Stimulated activated CD8-positive, alpha-beta memory T cell treated with anti-CD3 and anti-CD28 coated beads, Interleukin-7, amount 100 ng/mL, for 1 hour (primary cell): ENCODE measurements at places on chromosomes 5 and 9.

GRCh38 chr5:40397091-40397490, 282.6 kb upstream of the PTGER4 start:
- DNase-seq: no peak

DNA sequence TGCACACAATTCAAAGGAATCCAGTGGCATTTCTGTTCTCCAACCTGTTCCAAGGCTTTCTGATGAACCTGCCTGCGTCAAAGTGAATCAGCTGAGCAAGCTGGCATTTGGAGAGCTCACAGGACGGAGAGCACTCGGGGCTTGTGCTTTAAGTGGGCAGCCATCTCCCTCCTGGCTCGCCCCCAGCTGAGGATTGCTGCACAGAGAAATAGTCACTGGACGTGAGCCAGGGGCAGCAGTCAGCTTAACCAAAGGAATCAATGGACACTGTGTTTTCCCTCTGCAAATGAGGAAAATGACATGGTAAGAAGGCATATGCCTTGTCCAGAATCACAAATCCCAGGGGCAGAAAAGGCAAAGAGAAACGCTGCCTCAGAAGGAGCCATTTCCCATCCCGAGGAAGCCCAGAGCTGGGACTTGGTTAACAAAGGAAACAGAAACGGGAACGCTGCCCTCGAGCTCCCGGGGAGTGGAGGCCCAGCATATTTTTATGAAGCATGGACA, 299.4 kb downstream of the ZSWIM6 start:
- DNase-seq: no peak

- no peak for DNase-seq
These were observed 131.1 kb upstream of the ICE1 start for GRCh38 chr5:5291357-5291756.

DNA sequence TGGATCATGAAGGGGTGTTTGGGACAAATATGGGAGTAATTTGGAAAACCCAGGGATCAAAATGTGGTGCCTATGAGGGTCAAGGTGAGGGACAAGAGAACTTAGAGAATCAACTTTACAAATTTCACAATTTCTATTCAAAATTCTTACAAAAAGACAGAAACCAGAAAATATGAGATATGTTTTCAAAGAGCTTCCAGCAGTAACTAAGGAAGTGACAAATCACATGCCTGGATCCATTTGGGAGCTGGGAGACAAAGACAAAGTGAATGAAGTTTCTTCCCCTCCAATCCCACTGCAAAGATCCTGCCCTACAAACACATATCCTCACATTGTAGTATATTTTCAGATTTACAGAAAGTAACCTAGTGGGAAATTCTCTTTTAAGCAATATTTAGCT, 235.0 kb upstream of the VLDLR start:
- no peak for DNase-seq

GRCh38 chr9:91391818-91392217, 30.1 kb upstream of the AUH start:
- no peak for DNase-seq
